ENCODE measurements at places on chromosomes 12 and 14.

GRCh38 chr12:130879212-130879686 is 7.4 kb downstream of the RAN start:
- no peak for DNase-seq

- DNase-seq = no peak
Measured at GRCh38 chr14:64828071-64828470, 51.6 kb downstream of the SPTB start.

DNA sequence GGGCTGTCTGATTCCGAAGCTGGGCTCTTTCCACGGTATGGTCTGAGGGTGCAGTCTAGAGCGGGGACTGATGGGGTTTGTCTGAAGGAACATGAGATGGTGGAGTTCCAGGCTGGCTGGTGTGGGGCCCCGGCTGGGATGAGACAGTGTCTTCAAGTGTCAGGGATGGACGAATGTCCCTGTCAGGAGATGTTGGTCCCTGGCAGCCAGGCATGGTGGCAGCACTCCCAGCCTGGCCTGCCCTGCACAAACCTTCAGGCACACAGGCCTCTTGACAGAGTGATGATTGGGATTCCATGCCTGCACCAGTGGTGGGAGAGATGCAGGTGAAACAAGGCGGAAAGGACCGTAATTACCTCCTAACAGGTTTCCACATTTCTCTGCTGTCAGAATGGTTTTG is 221.9 kb downstream of the CACNA1C start:
- DNase-seq = no peak

GRCh38 chr12:1767407-1768090 is 52.8 kb upstream of the LRTM2 start:
- peak; percentile 6 for DNase-seq

- DNase-seq = no peak
Measured at GRCh38 chr12:40171066-40171465, 53.7 kb upstream of the LRRK2 start.

Data from bronchial epithelial cell (primary cell).